ENCODE measurements at places on chromosomes 4 and X.
A peak's percentile ranks its signal among the peaks of the same experiment; 100 is the strongest.

DNA sequence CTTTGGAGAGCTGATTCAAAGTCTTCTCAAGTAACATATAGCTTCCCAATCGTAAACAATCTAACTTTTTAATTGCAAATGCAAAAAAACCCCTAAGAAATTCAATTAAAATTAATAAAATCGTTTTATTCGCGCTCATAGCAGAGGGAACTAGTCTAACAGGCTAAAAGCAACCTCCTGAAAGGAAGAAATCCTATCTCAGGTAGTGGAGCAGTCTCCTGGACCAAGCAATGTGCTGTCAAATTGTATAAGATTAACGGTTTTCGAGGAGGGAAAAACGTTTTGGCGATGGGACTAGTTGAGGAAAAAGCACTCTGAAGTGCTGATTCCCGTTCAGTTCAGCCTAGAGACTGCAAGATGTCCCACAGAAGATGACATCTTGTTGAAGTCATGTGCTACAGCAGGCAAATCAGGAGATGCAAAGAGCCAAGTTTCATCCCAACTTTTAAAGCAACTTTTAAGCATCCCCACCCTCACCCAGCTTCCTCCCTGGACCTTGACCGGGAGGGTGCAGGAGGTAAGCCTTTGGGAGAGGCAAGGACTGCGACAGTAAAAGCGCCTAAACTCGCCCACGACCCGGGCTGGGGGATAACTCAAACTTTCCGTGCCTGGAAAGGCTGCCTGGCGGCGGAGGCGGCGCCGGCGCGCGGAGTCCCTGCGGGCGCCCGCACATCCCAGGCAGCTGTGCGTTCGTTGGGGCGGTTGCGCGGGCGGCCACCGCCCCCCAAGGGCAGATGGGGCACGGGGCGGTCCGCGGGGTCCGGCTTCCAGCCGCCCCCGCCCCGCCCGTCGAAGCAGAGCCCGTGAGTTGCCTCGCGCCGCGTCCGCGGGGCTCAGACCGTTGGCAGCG lies 784 bp downstream of the MAP7D3 start:
- peak; percentile 45 for DNase-seq

GRCh38 chr4:8364141-8364540 lies 76.4 kb downstream of the ACOX3 start:
- DNase-seq = no peak

DNA sequence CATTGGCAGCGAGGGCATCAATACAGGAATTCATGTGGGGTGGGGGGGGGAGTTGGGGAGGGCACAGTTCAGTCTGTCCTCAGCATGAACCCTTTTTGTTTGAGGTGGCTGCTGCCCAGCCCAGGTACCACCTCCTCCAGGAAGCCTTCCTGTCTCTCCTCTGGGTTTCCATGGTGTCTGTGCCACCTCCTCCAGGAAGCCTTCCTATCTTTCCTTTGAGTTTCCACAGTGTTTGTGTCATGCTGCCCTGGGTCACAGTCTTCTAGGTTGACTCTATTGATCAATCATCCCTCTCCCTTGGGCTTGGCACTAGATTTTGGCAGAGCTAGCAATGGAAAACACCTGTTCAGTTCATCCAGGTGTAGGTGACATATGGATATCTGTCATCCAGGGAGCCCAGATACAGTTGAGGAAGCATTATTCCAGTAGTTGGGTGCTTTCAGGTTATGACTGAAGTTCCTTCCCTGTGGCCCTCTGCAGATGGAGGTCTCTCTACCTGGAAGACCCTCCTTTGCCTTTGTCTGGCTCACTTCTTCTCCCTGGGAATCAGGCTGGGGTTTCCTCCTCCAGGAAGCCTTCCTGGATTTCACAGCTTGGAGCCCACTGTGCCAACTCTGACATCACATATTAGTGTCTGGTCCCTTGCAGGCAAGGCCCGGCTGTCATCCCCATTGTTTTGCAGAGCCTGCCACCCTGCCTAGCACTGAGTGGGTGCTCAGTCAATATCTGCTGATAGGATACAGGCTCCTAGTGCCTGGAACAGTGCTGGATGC lies 96.6 kb downstream of the SORCS2 start:
- DNase-seq = no peak

- no peak for DNase-seq
Measured at GRCh38 chr4:147288512-147288911, 192.4 kb upstream of the EDNRA start.

- no peak for DNase-seq
Measured at GRCh38 chrX:97446298-97446882, 562.7 kb downstream of the RPA4 start.

DNA sequence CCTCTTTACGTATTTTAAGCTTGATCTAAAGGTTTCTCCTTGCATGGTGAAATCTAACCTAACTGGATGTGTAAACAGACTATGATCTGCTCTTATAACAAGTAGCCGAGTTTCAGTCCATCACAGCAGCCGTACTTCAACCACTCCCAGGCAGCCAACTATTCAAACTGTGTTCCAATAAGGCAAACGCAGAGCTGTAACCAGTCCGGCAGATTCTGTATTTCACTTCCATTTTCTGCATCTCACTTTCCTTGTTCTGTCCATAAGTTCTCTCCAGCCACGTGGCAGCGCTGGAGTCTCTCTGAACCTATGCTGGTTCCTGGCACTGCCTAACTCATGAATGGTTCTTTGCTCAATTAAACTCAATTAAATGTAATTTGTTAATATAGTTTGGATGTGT lies 132.6 kb downstream of the FHDC1 start:
- no peak for DNase-seq

- DNase-seq = no peak
Measured at GRCh38 chr4:112403101-112403945, 106.2 kb downstream of the ALPK1 start.

DNA sequence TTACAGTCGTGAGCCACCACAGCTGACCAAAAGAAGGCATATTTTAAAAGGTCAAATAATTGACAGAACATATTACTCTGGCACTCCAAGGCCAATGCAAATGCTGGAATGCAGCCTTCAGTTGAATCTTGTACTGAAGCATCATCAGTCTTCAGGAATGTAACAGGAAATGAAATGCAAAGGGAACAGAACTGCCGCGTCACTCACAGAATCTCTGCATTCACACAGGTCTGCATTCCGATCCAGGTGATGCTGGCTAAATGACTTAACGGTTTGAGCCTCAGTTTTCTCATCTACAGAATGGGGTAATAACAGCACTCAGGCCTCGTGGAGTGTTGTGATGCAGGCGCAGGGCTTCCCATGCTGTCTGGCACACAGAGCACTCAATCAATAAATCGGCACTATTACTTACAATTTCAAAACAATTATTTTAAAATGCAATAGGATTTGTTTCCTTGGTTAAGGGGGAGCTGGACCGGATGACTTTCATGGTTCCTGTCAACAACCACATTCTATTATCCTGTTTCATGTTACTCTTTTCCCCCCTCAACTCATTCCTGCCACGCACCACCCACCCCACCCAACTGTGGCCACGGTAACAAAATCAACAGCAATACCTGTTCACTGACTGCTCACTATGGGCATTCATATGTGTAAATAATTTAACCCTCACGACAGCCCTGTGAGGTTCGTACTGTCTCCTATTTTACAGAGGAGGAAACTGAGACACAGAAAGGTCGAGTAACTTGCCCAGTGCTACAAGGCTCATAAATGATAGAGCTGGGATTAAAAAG lies 32.4 kb downstream of the IGFBP7 start:
- DNase-seq = no peak

DNA sequence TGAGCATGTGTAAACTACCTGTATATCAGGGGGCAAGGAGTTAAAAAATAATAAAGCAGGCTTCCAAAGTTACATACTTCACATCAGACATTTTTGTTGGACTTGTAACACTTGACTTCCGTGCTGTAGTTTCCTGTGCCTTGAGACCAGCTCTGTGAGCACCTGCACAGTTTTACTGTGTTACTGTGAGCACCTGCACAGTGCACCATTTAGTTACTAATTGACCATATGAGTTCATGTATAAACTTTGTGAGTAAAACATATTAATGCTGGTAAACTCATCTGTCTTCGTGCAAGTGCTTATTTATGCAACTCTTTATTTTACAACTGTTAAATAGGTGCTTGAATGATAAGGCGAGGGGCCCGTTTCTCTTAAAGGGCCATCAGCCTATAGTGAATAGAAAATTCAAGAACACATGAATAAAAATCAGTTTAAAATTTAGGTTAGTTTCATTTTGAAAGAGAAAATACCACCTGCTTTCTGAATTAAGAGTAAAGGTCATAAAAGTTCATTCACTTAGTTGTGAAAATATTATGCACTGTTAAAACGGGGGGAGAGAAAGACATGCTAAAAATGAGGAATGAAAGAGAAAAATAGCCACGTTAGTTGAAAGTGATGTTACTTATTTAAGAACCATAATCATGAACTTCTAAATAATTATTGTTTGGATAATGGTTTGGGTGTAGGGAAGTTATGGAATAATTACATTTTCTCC lies 42.4 kb downstream of the USP9X start:
- no peak for DNase-seq

DNA sequence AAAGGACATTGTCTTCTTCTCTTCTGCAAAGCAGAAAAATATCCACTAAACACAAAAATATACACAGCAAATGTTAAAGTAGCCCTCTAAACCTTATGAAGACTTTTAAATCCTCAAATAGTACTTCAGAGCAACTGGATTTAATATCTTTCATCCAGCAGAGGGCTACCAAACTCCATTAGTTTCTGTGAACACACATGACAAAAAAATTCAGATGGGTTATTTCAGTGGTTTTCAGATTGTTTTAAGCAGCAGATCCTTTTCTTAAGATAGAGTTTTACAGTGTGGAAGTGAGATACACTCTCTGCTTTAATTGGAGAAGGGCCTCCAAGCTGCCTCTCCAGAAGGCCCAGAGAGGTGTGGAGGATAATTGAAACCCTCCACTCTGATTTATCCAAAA lies 56.7 kb downstream of the ANK2 start:
- DNase-seq = no peak

- peak; percentile 51 for DNase-seq
Measured at GRCh38 chr4:2931512-2932301, 31.5 kb downstream of the NOP14 start.

- no peak for DNase-seq
Measured at GRCh38 chr4:155982736-155983385, 29.2 kb upstream of the CTSO start.

- DNase-seq = no peak
Measured at GRCh38 chr4:76764251-76764650, 133.7 kb downstream of the SOWAHB start.

DNA sequence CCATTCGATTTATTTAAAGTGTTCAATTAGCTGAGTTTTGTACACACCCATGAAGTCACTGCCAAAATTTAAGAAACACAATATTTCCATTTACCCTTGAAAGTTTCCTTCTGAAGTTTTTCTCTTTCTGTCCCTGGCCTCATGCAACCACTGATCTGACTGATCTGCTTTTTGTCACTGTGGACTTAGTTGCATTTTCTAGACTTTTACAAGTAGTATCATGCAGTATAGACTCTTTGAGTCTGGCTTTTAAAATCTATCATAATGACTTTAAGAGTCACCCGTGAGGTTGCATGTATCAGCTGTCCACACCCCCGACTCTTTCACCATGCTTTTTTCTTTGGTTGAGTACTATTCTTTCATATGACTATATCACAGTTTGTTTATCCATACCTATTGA lies 29.0 kb upstream of the PDLIM3 start:
- DNase-seq = no peak

DNA sequence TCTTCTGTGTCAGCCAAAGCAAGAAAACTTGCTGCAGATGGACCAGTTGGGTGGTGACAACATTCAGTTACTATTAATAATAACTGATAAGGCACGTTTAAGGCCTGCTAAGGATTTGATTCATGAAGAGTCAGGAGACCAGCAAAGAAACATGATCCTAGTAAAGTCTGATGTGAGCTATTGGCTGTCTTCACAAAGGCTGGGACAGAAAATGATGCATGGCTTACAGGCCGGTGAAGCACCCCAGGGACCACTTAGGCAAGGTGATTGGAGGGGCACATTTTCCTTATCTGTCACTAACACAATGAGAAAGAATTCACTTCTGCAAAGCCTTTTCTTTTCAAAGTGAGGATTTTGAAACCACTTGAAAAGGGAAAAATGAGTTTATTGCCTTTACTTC lies 65.4 kb upstream of the TRPC3 start:
- no peak for DNase-seq

DNA sequence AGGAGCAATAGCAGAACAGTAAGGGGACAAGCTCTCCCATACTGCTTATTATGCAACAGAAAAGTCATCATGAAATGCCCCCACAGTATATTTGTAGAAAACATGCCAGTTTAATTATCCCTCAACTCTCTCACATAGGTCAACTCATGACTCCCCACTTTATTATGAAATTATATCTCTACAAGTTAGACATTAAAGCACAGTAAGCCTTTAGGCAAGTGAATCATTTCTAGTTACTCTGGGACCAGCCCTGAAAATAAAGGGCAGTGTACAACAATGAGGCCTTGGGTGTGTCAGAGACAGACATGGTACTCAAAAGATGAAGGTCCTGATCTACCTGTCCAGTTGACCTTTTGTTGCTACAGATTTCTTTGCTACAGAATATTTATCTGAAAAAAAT lies 191.9 kb downstream of the FBXW7 start:
- DNase-seq = no peak

GRCh38 chrX:86002076-86002896 lies 45.1 kb downstream of the CHM start:
- DNase-seq = no peak

DNA sequence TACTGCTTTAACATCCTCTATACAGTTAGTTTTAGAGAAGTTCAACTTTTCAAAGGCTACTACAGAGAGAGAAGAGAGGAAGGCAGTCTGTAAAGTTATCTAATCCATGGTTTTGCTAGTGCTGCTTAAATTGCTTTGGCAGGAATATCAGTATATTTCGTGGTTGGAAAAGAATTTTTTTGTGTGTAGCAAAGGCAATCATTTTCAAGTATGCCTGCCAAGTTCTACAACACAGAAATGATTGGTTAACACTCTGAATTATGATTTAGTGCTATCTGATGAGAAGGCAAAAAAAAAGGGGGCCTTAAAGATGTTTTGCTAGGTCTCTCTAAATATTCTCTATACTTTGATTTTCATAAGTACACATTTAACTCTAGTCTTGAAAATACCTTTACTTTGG lies 133.1 kb downstream of the JADE1 start:
- no peak for DNase-seq

GRCh38 chr4:186569533-186570192 lies 14.3 kb upstream of the MTNR1A start:
- DNase-seq = no peak

- no peak for DNase-seq
Measured at GRCh38 chr4:1521821-1522361, 115.6 kb upstream of the NKX1-1 start.

- no peak for DNase-seq
Measured at GRCh38 chrX:3585719-3586118, 127.7 kb downstream of the PRKX start.

- no peak for DNase-seq
Measured at GRCh38 chr4:10962246-10962645, 277.7 kb upstream of the CLNK start.

All from stimulated activated CD4-positive, alpha-beta T cell treated with anti-CD3 and anti-CD28 coated beads, Interleukin-4, amount 100 ng/mL, for 1 hour (primary cell).